ENCODE measurements at places on chromosomes 11 and 22.

DNA sequence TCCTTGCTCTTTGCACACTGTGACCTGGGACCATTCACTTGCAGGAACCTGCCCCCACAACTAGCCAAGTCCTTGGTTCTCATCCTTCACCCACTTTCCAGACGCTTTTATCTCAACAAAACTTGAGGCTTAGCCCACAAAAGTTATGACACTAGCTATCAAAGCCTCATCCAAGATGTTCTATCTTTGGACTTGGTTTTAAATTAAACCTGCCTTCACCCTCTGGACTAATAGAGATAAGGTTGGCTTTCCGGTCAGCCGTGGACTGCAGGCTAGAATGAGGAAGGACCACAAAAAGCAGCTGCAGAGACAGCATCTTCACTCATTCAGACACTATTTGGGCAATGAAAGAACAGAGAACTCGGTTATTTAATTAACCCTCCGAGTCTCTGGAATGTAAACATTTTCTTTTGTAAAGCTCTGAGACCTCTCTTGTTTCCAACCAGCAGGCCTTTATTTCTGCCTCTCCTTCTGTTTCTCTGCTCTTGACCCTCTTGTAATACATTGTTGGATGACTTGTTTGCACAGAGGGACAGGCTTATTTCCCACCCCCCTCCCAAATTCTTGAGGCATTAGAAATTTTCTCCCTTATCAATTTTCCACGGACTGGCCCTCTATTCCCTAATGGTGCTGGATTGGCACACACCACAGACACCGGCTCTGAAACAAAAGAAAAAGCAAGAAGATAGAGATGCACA lies 41.4 kb downstream of the ARL14EP start:
- DNase-seq = no peak

GRCh38 chr22:46058591-46059519 lies 81.9 kb upstream of the WNT7B start:
- DNase-seq = no peak

- DNase-seq = no peak
These were observed 109.8 kb downstream of the NAT10 start for GRCh38 chr11:34214961-34215805.

DNA sequence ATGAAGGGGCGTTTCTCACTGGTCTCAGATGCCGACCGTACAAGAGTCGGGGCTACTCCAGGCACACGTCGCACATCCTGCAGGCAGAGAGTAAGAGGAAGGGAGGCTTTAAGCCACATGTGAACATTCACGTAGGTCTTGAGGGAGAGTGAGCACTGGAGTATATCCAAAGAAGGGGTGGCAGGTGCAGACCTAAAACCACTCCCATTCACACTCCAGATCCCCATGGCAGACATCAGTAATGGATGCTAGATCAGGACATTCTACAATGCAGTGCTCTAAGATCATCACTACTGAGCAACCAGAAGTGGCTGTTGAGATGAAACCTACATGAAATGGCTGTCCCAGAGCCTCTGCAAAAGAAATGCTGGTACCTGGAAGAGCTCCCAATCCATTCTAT lies 39.0 kb downstream of the WT1 start:
- no peak for DNase-seq

DNA sequence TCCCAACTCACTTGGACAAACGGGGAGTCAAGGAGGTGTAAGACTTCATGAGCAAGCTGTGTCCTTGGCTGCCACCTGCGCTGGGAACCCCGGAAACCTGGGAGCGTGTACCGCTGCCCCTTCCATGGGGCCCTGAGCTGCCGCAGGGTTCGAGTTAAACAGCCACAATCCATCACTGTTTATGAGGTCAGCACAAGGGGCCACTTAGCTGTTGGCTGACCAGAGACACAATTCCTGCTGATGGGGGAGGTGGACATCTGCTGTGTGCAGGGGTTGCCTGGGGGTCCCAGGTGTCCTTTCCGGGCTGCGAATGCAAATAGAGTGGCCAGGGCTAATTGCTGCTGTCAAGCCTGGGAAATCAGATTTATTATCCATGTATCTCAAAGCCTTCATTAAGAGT lies 549.3 kb downstream of the BRD1 start:
- no peak for DNase-seq

GRCh38 chr11:89267660-89268302 lies 90.1 kb downstream of the TYR start:
- DNase-seq = no peak

- no peak for DNase-seq
These were observed 14.5 kb upstream of the PPARA start for GRCh38 chr22:46135611-46136485.

- no peak for DNase-seq
These were observed 26.5 kb downstream of the CTTN start for GRCh38 chr11:70424765-70425344.

DNA sequence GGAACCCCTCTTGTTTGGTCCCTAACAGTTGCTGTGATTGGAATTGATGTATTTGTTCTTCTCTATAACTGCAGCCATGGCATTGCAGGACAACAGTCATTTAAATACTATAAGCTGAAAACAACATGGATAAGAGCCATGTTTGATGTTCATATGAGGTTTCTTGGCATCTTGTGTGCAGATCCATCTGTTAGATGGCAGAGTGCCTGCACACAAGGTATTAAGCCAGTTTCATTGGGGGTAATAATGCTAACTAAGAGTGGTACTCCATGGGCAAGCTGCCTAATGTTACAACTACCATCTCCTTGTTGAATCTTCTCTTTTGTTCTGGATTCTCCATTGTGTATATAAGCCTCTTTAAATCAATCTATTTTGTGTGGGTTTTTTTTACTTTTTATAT lies 206.0 kb upstream of the CHORDC1 start:
- no peak for DNase-seq

DNA sequence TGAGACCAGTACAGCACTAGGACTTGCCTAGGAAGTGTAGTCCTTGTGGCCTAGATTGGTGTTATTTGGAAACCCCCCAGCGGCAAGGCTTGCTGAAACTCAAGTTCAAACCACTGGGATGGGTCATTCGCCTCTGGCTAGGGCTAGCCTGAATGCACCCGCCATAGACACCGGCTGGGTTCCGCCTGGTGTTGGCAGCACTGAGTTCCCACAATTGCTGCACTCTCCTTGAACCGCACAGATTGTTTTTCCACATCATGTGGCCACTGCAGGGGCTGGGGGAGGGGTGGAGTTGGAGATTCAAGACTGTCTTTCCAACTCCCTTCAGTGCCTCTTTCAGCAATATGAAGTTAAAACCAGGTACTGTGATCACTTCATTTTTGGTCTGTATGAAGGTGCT lies 43.1 kb downstream of the CCDC73 start:
- no peak for DNase-seq

DNA sequence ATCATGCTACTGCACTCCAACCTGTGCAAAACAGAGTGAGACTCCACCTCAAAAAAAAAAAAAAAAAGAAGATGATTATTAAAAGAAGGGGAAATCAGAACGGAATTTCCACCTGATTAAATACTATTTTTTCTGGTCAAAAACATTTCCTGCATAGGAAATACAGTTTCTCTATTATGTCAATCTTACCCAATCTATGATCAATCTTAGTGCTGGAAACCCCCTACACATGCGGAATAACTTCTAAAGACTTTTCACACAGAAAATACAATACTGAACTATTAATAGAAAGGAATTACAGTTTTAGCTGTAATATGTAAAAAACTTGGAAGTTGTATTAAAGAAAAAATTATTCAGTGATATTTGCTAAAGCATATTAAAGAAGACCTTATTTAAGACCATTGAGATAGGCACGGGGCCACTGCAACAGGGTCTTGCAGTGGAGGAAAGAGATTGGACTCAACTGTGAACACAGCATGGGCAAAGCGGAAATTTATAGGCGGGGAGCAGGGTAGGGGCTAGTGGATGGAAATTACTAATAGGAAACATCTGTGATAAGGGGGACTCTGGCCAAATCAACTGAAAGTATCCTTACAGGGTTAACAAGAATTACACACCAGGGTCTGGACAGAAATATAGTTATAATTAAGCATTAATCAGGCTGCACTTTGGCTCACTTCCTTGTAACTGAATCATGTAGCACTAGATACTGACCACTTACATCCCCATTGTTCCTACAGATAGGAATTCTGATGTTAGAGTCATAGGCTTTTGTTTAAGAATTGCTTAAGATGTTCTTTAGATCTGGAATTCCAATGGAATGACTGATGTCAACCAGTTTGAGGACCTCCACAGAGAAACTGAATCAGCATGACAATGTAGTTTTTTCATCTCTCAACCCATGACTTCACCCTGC lies 411.5 kb upstream of the DDI1 start:
- DNase-seq = no peak

GRCh38 chr11:122745111-122745510 lies 89.6 kb downstream of the UBASH3B start:
- DNase-seq = no peak

DNA sequence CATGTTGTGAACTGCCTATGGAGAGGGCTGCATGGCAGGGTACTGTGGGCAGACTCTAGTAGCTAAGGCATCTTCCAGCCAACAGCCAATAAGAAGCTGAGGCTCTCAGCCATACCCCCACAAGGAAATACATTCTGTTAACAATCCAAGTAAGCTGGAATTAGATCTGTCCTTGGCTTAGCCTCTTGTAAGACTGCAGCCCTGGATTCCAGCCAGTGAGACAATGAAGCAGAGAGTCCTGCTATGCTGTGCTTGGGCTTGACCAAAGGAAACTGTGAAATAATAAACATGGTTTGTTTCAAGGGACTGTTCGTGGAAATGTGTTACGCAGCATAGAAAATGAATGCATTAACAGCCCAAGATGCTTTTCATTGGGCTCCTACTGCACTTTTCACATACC lies 1097.4 kb upstream of the CCDC90B start:
- DNase-seq = no peak

DNA sequence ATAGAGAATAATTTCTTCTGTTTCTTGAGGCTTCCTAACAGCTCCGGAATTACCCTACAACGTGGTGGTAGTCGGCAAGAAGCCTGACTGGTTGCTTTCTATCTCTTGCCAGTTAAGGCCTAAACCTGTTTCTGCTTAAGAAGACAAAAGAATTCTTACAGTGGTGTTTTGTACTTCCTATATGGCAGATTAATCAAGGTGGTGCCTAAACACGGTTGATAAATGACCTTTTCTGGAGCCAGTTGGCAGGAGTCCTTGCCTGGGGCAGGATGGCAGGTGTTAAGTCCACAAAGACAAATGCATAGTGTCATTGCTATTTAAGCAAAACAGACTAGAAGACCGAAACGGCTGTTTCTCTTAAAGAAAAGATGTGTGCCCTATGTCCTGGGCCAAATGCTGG lies 9.9 kb downstream of the GVQW3 start:
- no peak for DNase-seq

DNA sequence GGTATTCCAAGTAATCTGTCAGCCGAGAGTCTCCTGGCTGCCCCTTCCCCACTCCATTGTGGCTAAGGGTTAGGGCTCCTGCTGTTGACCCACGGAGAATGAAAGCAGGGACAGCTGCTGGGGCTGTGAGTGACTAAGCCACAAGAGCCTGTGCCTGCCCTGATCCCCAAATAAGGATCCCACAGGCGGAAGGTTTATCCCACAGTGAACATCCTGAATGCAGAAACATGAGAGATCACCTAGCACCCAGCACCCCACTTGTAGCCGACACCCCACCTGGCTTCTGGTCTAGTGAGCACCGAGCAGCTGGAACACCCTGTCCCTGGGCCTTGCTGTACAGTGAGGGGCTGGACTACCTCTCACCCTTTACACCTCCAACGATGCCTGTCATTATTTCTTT lies 117.7 kb upstream of the LMO1 start:
- no peak for DNase-seq

GRCh38 chr11:130087294-130087926 lies 17.7 kb downstream of the APLP2 start:
- no peak for DNase-seq

GRCh38 chr11:92779746-92780145 lies 189.7 kb upstream of the MTNR1B start:
- no peak for DNase-seq

DNA sequence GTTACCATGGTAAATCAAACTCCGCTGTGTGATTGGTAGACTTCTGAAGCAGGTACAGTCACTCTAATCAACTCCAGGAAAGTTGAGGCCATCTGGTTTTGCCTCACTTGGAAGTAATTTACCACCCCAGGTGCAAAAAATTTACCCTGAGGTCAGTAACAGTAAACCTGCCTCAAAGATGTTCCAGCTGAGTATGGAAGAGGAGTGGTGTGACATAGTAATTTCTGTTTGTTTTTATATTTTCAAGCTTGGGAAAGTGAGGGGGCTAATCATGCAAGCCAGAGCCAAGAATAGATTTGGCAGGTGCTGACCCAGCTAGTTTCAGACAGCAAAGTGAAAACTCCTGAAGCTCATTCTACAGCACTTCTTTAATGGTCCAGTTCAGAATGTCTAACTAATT lies 691.6 kb downstream of the NTM start:
- no peak for DNase-seq
